Substantia nigra (tissue), 51 donors: ENCODE measurements at places on chromosomes 1 and 21.
A peak's percentile ranks its signal among the peaks of the same experiment; 100 is the strongest.

DNA sequence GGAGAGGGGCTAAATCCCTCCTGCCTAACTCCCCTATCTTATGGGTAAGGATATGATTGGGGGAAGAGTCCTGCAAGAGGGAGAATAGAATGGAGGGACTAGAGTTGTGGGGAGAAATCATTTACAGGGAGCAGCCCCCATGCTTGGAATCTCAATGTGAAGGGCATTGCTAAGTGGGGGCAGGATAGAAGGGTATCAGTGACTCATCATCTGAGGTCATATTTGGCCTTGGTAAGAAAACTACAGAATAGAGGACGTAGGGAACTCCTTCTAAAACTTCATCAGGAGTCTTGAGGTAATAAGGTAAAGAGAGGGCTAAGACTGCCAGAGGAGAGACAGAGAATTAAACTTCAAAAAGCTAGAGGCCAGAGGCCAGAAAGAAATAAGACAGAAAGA, 487 bp downstream of the HJV start:
- DNase-seq = no peak

- DNase-seq = no peak
Observed at GRCh38 chr1:37036667-37037053, 2.3 kb upstream of the GRIK3 start.

- DNase-seq = peak; percentile 71
Observed at GRCh38 chr1:160219062-160219929, 14.1 kb downstream of the PEA15 start.

DNA sequence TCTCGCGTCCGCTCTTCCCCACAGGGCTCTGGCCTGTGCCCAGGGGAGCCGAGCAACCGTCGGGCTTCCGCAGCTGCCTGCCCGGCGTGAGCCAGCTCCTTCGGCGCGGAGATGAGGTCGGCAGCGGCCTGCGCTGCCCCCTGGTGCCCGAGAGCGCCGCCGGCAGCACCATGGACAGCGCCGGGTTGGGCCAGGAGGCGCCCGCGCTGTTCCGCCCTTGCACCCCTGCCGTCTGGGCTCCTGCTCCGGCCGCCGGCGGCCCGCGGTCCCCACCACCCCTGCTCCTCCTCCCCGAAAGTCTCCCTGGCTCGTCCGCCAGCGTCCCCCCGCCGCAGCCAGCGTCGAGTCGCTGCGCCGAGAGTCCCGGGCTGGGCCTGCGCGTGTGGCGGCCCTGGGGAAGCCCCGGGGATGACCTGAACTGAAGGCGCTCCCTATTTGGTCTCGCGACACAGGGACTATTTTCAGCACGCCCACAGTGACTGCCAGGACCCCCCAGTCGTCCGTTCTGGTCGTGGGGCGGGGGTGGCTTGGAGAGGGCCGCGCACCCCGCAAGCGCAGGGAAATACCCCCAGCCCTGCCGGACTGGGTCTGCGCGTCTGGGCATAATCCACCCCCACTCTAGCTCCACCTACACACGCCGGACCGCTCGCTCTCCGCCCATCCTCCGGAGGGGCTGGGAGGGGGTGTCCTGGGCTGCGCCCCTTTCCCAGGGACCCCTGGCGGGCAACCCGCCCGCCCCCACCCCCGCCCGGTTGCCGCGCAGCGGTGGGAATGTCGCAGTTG, 1.3 kb downstream of the HES3 start:
- peak; percentile 58 for DNase-seq

GRCh38 chr1:15836772-15837669, 10.5 kb upstream of the SPEN start:
- no peak for DNase-seq

DNA sequence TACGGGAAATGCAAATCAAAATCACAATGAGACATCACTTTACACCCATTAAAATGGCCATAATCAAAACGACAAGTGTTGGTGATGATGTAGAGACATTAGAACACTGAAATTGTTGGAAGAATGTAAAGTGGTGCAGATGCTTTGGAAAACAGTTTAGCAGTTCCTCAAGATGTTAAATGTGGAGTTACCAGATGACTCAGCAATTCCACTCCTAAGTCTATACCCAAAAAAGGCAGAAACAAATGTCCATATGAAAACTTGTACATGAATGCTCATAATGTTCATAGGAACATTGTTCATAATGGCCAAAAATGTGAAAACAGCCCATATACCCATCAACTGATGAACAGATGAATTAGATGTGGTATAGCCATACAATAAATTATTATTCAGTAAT, 267.4 kb downstream of the KCNH1 start:
- no peak for DNase-seq

- no peak for DNase-seq
Observed at GRCh38 chr21:15749861-15750159, 20.0 kb downstream of the USP25 start.

DNA sequence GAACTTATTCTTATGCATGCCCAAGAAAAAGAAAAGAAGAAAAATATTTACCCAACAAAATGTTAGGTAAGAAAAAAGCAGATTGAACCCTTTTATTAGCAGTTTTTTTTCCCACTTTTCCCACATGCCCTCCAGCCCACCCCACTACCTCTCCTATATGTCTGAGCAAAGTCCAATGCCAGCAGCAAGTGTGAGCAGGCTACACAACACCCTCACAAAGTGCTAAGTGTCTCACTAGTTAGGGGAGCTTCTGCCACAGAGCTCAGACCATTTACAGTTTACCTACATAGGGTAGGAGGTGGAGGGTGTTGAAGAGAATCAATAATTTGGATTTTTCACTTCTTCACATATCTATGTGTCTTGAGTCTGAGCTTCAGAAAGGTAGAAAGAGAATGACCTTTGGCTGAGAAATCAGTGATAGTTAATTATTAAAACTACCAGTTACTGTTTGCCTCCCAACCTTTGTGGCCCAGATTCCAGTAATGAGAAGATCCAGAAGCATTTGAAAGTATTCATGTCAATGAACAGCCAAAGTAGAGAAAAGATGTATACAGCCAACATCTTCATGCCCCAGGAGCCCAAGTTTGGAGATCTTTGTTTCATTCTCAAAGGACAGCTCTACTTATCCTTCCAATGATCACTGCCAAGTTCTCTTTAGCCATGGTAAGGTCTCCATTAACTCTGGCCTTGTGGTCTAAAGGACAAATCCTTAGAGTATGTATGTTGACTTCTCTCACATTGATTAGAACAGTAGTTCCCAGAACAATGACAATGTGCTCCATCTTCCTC, 26.2 kb downstream of the OR10J5 start:
- no peak for DNase-seq

DNA sequence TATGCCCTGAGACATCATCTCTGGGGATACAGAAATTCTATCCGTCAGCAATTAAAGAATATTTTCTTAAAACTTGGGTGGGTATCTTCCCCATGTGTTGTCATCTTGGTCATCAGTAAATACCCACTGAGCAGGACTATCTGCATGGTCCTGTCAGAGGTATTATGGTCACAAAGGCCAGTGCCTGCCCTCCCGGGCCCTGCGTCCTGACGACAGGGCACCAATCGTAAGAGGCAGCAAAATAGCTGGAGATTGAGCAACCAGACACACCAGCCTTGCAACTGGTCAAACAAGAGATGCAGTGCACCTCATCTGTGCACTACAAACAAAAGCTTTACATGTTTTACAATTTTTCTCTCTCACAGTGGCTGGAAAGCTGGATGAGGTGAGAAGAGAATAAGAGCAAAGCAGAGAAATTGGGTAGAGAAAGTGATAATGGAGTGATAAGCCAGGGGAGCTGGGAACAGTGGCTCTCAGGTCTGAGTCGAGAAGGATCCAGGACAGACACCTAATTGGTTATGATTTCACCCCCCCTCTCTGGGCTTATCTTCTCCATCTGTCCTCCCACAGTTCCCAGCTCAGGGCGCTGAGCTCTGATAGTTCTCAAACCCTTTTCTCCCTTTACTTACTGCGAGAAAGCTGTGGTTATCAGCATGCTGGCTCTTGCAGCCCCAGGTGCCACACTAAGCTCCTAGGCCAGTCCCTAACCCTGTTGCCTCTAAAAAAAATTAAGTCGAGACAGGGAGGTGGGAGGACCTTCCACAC, 8.8 kb upstream of the SRP9 start:
- no peak for DNase-seq

- DNase-seq = no peak
Observed at GRCh38 chr1:176879784-176880620, 284.5 kb downstream of the ASTN1 start.

DNA sequence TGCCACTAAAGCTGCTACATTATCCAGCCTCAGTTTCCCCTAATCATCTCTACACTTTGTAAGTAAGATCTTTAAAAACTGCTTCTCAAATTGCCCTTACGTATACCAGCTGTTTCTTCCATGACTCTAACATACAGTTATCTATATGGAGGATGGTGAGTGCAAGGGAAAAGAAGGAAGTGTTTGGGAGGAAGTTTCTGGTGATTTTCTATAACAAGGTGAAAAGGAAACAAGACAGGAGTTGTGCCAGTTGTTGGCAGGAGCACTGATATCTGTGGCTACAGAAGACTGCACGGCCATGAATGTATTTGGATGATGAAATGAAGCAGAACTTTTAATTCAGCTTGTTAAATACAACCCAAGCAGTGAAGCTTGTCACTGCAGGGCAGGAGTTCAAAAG, 32.3 kb upstream of the NHLH2 start:
- DNase-seq = no peak

DNA sequence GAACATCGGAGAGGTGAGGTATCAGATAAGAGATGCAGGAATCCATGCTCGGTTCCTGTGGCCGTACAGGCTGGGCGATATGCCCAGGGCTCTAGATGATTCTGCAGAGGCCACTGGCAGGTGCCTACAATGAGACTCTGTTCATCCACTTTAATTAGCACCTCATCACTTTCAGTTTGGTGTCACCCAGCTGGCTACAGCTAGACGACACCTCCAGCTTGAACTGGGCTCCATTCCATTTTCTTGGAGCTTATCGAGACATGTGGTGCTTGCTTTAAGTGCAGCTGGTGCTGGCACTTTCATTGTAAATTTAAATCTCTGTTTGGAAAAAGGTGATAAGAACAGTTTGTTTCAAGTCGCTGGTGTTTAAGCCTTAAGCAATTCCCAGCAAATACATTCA, 322.5 kb upstream of the ADGRL2 start:
- no peak for DNase-seq

DNA sequence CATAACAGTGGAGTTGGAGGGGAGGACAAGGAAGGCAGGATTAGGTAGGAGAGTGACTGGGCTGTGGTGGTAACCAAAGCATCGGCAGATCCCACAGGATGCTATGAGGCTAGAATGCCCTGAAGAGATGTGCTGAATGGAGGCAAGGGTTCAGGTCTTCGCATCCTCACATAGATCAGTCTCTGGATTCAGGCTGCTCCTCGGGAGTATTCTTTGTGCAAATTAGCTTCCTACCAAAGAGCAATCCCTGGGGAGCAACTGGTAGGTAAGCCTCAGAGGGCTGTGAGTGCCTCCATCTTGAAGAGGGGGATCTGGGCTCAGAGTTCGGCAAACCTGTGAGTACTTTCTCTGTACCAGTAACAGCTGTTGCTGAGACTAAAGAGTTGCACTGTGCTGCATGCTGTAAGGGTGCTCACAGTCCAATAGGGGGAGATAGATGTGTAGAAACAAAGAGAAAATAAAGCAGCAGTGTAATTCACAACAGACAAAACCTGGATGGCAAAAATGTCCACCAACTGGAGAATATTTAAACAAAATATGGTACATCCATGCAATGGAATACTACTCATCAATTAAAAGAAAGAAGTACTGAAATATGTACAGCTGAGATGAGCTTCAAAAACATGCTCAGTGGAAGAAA, 322.4 kb upstream of the DEPDC1 start:
- no peak for DNase-seq

DNA sequence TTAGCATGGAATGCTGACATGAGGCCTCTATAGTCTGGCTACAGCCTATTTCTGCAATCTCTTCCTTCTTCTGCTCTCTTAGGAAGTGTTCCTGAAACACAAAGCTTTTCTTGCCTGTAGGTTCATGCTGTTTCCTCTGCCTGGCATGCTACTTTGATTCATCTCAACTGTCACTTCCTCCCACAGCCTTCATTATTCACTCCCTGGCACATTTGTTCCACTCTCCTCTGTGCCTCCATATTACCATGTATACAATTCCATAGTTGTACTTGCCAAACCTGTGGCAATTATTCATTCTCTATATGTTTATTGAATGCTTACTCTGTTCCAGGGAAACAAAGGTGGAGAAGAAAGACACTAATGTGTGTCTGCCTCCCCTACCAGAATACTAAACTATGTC, 210.2 kb downstream of the LRRC7 start:
- no peak for DNase-seq

DNA sequence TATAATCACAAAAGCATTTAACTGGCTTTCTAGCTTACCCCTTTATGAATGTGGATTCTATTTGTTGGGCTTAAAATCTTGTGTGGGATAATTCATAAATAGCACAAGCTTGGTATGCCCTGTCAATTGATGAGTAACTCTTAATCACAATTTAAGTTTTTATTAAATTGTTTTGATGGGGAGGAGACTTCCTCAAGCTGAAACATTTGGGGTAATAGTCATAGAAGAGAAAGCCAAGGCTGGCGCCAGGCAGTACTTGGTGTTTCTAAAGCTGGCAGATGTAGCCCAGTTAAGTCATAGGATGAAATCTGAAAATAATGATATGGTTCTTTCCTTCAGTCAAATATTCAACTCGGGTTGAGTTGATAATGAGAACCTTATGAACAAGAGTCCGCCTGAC, 167.2 kb downstream of the FMN2 start:
- no peak for DNase-seq

- no peak for DNase-seq
Observed at GRCh38 chr1:155051342-155051776, 243 bp downstream of the ADAM15 start.

GRCh38 chr1:244760471-244760870, 75.0 kb upstream of the COX20 start:
- no peak for DNase-seq

GRCh38 chr1:88595355-88596002, 88.6 kb upstream of the PKN2 start:
- no peak for DNase-seq

DNA sequence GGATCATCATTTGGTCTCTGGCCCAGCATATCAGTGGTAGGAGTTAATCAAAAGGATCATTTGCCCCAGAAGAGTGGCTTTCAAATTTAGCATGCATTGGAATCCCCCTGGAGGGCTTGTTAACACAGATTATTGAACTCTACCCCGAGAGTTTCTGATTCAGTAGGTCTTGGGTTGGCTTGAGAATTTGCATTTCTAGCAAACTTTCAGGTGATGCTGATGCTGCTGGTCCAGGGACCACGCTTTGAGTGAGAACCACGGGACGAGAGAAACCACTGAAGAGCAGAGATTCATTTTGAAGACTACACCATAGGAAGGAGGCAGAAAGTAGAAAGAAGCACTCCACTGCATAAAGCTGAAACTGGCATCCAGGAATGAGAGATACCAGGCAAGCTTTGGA, 81.3 kb upstream of the DUSP10 start:
- DNase-seq = no peak
